Activated CD4-positive, CD25-positive, alpha-beta regulatory T cell (primary cell): ENCODE measurements at places on chromosomes 4 and X.

GRCh38 chr4:138234248-138234647 lies 7.9 kb downstream of the SLC7A11 start:
- DNase-seq = no peak

GRCh38 chr4:100289946-100290345 lies 99.7 kb upstream of the DDIT4L start:
- no peak for DNase-seq

DNA sequence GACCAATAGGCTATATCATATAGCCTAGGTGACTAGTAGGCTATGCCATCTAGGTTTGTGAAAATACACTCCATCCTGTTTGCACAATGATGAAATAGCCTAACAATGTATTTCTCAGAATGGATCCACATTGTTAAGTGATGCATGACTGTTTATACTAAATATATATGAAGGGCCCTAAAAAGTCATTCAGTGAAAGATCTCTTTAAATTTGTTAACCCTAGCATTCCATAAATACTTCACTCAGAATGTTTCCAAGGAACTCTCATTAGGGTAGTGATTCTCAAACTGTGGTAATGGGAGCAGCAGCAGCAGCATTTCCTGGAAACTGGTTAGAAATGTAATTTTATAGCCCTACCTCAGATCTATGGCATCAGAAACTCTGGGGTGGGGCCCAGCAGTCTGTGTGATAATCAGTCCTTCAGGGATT lies 74.9 kb downstream of the PRRG1 start:
- no peak for DNase-seq

GRCh38 chrX:119667111-119667878 lies 25.7 kb downstream of the SEPTIN6 start:
- no peak for DNase-seq

GRCh38 chrX:21658746-21659145 lies 616 bp upstream of the KLHL34 start:
- no peak for DNase-seq

GRCh38 chr4:82388405-82388804 lies 14.6 kb upstream of the HNRNPD start:
- no peak for DNase-seq

DNA sequence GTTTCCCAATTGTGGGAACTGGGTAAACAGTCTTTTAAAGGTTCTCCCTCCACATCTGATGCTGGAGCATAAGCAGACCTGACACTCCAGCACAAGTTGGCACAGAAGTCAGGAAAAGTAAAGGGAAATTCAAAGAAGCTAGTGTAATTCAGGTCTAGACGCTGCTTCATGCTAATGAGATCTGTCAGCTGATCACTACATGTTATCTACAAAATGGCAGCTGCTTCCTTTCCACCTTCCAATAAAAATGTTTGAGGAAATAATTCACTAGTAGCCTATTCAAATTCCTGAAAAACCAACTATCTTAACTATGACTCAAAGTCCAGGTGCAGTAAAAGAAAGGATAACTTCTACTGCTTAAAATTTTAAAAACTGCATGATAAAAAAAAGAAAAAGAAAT lies 29.3 kb downstream of the DCAF8L2 start:
- no peak for DNase-seq

DNA sequence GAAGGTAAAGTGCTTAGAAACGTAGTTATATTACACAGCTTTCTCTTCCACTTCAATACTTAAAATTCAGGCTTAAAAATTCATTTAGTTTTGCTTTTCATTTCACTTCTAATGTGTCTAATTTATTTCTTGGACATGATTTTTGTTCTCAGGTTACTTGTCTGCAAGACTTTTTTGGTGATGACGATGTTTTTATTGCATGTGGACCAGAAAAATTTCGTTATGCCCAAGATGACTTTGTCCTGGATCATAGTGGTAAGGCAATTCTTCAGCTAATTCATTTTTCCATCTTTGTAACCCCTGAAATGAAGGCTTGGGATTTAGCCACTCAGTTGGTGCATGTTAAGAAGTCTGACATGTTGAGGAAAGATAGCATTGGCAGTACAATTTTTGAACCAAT lies 114.7 kb downstream of the DCLK2 start:
- no peak for DNase-seq

DNA sequence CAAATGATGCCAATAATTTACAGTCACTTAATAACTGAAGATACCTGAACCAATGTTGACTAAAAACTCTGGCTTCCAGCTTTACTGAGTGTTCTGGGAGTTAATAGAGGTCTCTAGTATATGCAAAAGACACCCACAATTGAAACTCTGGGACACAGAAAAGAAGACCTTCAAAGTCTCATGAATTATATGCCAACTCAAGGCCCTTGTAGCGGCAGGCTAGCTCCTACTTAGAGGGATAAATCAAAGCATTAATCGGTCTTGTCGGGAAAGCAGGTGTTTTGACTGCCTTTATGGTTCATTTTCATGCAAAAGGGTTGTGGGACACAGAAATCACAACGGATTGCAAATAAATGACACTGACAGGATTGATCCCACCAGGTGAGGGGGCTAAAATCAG lies 55.9 kb downstream of the PCDH18 start:
- no peak for DNase-seq

- no peak for DNase-seq
Observed at GRCh38 chr4:168731706-168732414, 235.0 kb downstream of the PALLD start.

- no peak for DNase-seq
Observed at GRCh38 chr4:8754634-8755589, 116.7 kb downstream of the HMX1 start.

DNA sequence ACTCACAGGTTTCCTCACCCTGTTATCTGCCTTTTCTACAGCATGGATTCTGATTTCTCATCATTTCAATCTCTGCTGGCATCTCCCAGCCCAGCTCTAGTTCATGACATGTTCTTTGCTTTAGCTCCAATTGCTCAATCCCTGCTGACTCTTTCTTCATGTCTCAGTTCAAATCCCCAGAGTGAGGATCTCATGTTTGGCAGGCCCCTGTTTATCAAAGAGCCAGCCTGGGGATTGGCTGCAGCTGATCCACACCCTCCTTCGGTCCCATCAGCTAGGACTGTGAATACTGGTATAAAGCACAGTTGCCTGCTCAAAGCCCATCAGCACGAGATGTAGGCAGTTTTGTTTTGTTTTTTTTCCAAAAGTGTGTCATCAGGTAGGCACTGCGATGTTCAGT lies 14.4 kb upstream of the CC2D2A start:
- DNase-seq = no peak

DNA sequence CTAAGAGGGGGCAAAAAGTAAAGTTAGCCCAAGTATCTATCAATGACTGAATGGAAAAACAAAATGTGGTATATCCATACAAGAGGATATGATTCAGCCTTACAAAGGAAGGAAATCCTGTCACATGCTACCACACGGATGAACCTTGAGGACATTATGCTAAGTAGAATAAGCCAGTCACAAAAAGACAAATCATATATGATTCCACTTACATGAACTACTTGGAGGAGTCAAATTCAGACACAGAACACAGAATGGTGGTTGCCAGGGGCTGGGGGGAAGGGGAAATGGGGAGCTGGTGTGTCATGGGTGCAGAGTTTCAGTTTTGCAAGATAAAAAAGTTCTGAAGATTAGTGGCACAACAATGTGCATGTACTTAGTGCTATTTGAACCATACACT lies 101.8 kb downstream of the SH3KBP1 start:
- DNase-seq = no peak

- no peak for DNase-seq
Observed at GRCh38 chr4:176277162-176277904, 8.3 kb upstream of the ASB5 start.

- DNase-seq = no peak
Observed at GRCh38 chr4:2835978-2836377, 7.7 kb upstream of the ADD1 start.

DNA sequence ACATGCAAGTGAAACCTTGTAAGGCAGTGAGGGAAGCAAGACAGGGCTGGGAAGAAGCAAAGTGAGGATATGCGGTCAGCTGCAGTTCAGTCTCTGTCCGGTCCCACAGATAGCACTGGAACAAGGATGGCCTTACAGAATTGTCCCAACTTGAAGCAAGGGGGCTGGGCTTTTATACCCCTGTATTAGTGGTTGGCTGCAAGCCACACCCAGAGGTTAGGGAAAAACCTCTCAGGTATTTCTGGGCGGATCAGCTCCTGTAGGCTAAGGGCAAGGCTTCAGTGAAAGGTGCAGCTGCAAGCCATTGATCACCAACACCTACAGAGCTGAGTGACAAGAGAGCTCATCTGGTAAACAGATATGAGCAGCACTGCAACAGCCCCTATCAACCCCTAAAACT lies 89.0 kb downstream of the KDR start:
- no peak for DNase-seq

GRCh38 chrX:8879750-8880149 lies 78.6 kb upstream of the FAM9A start:
- DNase-seq = no peak

- no peak for DNase-seq
Observed at GRCh38 chr4:47519239-47519883, 34.3 kb downstream of the ATP10D start.

GRCh38 chr4:93732509-93732908 lies 96.0 kb upstream of the ATOH1 start:
- no peak for DNase-seq

GRCh38 chr4:25180524-25181131 lies 20.4 kb upstream of the SEPSECS start:
- no peak for DNase-seq

GRCh38 chr4:137608085-137608484 lies 75.8 kb upstream of the PCDH18 start:
- no peak for DNase-seq

DNA sequence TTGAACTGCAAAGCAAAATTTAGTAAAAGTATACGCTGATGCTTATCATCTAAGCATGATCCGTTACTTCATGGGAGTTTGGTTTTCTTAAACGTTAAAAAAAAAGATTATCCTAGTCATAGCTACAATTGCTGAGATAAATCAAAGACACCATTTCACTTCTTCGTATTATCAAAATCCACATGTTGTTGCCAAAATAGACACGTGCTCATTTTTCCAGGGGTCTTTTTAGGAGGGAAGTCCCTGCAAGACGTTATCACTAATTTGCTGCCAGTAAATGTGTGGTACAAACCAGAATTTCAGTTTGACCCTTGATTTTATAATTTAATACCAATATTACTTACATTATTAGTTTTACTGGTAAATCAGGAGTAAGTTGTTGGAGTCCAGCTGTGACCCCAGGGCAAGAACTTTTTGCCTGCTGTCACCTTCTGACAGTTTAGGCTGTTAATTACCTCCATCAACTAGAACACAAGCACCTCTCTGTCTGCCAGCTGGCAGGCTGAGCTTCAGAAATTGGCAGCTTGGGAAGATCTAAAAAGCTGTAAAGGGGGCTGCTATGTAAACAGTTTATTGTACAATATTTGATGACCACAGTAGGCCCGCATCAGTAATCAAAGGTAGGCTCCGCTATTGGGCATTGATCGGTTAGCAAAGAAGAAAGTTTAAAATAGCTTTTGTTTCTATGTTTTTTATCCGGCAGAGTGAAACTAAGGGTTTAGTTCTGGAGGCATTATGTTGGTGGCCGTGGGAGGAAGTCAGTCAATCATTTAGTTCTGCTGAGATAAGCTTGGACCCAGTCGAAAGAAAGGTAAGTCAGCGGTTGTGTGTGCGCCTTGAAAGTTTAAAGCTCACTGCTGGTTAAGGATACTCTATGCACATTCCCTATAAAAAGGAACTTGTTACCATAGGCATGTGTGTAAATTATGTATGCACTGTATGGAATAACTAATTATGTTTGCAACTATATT lies 196.4 kb downstream of the FBXO8 start:
- DNase-seq = no peak

GRCh38 chr4:127327491-127327890 lies 305.3 kb upstream of the INTU start:
- no peak for DNase-seq

- DNase-seq = no peak
Observed at GRCh38 chrX:109928596-109929335, 74.1 kb upstream of the TMEM164 start.

- no peak for DNase-seq
Observed at GRCh38 chr4:127211650-127212560, 420.9 kb upstream of the INTU start.

GRCh38 chrX:155086202-155086840 lies 15.0 kb downstream of the BRCC3 start:
- peak; percentile 8 for DNase-seq

DNA sequence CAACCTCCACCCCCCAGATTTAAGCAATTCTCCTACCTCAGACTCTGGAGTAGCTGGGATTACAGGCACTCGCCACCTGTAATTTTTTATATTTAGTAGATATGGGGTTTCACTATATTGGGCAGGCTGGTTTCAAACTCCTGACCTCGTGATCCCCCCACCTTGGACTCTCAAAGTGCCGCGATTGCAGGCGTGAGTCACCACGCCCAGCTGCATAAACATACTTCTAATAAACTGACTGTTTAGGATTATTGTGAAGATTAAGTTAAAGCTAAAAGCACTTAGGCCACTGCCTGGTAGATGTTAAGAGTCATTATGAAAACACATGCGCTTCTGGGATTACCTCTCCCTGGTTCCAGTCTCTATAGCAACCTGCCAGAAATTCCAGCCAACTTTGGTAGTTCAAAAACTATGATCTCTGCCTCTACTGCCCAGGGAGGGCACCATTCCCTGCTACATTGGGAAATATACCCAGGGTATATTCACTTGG lies 30.2 kb upstream of the GRIA3 start:
- no peak for DNase-seq

DNA sequence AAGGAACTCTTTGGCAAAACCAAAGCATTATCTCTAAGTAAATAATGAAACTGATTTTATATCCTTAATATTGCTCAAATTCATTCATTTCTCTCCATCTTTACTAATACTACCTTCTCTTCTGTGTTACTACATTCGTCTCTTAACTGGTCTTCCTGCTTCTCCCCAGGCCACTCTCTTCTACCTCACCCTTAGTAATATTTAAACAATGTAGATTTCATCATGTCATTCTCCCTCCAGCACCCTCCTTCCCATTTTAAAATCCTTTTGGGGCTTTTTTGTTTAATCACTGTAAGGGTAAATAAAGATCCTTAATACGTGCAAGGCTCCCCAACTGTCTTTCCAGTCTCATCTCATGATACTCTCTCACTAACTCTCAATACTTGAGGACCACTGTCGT lies 19.4 kb downstream of the FHIP1A start:
- DNase-seq = no peak

DNA sequence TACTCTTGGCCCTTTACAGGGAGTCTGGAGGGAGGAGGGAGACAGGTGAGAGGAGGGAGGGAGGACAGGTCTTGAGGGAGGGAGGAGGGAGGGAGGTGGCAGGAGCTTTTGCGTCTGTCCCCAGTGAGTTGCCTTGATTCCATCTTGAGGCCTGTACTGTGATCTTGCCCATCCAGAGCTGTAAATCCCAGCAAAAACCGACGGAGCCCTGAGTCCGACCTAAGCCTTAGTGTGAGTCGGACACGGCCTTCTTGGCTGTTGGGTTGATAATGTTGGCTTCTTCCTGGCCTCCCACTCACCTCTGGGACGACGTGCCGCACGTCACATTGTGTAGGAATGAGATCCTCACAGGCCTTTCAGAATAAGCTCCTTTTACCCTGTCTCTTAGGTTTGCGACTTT lies 72.5 kb downstream of the RGS12 start:
- DNase-seq = no peak

GRCh38 chr4:159735281-159736207 lies 632.7 kb downstream of the RAPGEF2 start:
- no peak for DNase-seq
